ENCODE measurements at places on chromosomes 5 and 9.

DNA sequence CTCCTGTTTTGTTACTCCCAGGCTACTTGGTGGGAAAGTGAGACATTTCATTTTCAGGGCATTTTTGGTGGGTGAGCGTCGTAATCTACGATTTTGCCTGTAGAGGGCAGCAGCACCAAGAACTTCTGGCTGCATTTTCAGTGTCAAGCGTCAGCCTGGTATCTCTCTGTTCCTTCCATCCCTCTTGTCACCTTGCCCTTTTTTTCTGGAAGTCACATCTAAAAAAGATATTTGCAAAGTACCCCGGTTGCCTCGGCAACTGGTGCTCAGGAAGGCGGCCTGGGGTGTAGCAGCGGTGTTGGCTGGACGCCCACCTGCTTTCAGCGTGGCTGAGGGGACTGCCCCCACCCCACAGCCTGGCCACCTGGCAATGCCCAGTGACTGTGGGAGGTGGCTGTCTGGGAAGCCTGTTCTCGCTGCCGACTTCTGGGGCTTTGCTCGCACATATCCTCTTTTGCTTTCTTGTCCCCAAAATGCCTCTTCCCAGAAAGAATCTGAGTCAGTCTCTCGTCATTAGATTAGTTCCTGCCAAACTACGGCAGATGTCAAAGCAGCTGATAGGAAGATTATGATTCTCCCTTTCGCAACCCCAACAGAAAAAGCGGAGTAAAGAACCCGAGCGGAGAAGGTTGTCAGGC, 84.5 kb downstream of the ACER2 start:
- peak; percentile 76 for DNase-seq

DNA sequence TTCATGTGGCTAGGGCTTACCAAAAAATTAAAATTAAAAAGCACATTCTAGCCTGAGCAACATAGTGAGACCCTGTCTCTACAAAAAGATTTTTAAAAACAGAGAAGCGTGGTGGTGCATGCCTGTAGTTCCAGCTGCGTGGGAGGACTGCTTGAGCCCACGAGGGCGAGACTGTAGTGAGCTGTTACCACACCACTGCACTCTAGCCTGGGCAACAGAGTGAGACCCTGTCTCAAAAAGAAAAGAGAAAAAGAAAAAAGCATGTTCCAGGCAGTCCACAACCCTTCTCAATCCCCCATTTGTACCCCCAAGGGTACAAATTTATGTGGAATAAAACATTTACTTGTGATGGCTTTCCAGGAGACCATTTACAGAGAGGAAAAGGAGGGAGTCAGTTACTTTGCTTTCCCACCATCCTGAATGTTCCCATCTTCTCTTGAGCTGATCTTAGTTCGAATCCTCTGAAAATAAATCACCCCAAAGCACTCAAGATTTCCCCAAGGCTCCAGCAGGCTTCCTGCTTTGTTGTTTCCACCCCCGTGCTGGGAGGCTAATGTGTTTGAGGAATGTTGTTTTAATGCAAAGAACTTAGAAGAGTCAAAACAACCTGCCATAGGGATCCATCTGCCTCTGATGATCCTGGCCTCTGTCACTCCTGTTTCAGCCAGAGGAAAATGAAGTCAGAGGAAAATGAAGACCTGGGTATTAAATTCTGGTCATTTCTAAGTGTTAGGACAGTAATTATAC, 384.7 kb downstream of the BNC2 start:
- DNase-seq: no peak

DNA sequence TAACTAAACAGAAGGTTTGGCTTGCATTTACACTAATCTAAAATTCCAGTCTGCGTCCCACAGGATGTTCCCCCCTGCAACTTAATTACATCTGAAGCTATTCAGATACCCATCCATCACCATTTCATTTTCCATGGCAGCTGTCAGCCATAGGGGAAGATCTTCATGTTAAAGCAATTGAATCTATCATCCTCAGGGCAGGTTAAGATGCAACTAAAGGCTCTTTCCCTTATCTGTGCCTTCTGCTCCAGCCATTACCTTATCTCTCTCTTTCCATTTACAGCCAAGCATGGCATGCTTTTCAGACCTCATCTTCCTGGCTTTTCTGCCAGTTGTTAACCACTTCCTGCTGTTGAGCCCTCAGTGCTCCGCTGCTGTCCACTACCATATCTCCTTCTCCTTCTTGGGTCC, 15.8 kb upstream of the HACD4 start:
- no peak for DNase-seq

DNA sequence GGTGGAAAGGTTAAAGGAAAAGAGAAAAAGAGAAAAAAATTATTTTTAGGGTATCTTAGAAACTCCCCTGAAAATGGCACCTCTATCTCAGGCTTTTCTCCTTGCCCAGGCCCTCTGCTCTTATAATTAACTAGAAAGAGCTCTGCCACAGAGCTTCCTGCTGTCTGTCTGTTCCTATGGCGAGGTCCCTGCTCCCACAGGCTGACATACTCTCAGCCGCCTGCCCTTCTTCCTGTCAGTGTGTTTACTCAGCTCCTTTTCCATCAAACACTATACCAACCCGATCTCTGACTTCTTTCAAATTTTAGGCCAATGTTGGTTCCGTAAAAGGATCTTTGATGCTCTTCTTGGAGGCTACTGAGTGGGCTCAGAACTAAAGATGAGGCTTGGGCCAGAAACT, 482.6 kb downstream of the DMAC1 start:
- no peak for DNase-seq

- DNase-seq: no peak
Measured at GRCh38 chr5:75608870-75609269, 2.4 kb upstream of the ANKDD1B start.

GRCh38 chr5:149605998-149606724, 24.9 kb downstream of the ARHGEF37 start:
- no peak for DNase-seq

DNA sequence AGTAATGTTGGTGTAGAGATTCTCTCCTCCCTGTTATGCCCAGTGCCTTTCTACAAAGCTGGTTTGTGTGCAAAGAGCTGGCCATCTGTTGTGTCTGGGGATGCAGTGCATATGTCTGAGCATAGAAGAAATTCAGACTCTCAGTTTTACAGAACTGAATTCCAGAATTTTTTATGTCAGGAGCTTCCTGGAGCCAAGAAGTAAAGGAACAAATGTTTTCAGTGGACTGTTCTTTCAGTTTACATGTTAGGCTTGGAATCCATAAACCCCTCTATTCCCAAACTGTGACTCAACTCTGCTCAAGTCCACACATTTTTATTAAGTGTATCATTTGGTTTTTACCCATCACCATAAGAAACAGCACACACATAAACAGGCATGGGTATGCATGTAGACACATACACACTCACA, 366.0 kb downstream of the BRINP1 start:
- DNase-seq: no peak

DNA sequence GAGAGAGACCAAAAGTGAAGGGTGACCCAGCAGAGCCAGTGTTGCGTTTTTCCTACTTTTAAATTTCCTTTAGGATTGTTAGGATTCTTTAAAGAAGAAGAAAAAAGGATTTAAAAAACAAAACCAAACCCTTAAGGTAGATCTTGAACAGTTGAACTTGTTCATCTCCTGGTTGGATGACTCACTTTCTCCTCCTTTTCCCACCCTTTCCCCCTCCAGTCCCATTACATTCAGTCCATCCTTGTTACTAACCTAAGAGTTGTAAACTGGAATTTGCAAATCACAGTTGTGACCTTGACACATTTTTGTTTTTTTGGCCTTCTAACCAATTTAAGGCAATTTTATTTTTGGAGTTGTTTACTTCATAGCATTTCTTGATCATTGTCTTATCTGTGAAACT, 289.2 kb downstream of the ARHGAP26 start:
- DNase-seq: no peak

DNA sequence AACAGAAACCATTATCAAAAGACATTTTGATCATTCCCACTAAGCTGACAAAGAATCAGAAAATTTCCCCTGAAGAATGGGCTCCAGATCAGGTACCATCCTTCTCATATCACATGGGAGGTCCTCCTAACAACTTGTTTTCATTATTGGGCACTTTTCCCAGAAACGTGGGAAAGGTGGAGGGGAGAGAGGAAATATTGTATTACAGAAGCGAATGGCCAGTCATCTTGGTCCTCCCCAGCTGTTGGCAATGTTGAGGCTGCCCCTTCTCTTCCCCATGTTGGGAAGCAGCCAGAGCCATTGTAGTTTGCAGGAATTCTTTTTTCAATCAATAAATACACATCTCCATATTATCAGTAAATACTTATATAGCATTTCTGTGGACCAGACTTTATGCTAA, 126.2 kb upstream of the ZNF608 start:
- peak; percentile 65 for DNase-seq

GRCh38 chr9:106502930-106503329, 360.0 kb upstream of the ZNF462 start:
- DNase-seq: no peak

DNA sequence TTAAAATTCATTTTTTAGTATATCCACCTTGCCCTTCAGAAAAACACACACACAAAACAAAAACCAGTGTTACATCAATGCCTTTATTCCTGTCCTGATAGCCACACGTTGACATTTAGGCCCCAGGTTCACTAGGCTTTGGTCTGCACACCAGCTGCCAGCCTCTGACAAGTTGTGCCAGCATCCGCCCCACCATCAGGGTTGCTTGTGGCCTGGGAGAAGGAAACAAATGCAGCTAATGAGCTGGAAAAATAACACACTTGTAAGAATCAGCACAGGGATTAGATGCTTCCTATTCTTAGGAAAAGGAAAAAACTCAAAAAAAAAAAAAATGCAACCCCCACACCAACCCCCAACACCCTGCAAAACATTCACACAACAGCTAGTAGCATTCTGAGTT, 404.0 kb upstream of the GRIA1 start:
- DNase-seq: no peak

GRCh38 chr5:145948921-145949320, 12.5 kb downstream of the SH3RF2 start:
- DNase-seq: no peak

DNA sequence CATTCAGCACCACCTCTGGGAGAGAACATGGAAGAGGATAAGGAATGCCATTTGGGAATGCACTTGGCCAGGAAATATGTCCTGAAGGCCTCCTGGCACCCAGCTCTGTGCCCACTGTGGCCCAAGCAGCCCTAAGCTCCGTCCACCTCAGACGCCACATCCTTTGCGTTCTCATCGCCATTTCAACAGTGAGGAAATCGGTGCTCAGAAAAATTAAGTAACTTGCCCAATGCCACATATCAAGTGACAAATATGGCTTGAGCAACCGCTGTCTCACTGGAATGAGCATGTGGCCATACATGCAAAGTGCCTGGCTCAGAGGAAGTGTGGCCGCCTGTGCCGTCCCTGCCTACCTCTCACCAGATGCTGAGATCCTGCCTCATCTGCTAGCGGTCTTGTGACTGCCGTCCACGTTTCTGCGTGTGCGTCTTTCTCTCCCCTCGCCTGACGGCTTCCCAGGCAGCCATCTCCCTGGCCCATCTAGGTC, 984 bp upstream of the DOK3 start:
- DNase-seq: no peak

GRCh38 chr5:36073595-36074216, 7.0 kb upstream of the UGT3A2 start:
- DNase-seq: peak; percentile 57

DNA sequence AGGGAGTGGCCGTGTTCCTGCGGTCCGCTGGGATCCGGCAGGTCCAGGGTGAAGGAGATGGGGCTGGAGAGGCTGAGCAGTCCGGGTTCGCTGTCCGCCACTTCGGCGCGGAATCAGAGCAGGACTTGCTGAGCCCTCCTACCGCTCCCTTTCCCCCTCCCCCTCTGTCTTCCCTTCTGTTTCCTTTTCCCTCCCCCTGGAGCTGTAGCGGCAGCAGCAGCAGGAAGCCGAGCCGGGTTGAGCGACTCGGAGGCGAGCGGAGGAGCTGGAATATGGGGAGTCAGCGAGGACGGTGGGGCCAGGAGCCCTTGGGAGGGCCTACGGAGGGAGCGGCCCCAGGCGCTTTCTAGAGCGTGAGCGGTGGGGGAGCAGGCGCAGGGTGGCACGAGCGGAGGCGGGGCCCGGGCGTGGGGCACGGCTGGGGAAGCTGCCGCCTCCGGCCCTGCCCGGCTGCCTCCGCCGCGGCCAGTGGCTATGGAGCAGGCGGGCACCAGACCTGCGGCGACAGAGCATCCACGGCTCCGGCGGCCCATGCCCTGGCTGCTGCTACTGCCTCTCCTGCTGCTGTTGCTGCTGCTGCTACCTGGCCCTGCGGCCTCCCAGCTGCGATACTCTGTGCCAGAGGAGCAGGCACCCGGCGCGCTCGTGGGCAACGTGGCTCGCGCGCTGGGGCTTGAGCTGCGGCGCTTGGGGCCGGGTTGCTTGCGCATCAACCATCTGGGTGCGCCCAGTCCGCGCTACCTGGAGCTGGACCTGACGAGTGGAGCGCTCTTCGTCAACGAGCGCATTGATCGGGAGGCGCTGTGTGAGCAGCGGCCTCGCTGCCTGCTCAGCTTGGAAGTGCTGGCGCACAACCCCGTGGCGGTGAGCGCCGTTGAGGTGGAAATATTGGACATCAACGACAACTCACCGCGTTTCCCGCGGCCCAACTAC, at the start of gene PCDHAC2:
TSS of gene PCDHAC2 (plus strand) at position 184 of the 933 bp plus-strand sequence. CDS start at position 475, 291 bp downstream.
- peak; percentile 63 for DNase-seq

DNA sequence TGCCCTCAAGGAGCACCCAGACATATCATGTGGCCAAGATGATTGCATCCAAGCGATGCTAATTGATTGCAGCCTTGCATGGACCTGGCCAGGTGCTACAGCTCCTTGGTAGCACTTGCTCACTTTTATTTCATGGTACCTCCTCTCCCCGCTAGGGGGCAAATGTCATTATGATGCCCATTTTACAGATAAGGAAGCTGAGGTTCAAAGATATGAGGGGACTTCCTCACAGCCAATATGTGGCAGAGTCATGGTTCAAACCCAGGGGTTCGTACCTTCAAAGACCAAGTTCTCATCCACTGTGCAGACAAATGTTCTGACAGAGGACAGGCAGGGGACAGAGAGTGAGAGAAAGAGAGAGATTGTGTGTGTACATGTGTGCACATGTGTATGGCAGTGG, 21.9 kb upstream of the KCNMB1 start:
- DNase-seq: no peak

DNA sequence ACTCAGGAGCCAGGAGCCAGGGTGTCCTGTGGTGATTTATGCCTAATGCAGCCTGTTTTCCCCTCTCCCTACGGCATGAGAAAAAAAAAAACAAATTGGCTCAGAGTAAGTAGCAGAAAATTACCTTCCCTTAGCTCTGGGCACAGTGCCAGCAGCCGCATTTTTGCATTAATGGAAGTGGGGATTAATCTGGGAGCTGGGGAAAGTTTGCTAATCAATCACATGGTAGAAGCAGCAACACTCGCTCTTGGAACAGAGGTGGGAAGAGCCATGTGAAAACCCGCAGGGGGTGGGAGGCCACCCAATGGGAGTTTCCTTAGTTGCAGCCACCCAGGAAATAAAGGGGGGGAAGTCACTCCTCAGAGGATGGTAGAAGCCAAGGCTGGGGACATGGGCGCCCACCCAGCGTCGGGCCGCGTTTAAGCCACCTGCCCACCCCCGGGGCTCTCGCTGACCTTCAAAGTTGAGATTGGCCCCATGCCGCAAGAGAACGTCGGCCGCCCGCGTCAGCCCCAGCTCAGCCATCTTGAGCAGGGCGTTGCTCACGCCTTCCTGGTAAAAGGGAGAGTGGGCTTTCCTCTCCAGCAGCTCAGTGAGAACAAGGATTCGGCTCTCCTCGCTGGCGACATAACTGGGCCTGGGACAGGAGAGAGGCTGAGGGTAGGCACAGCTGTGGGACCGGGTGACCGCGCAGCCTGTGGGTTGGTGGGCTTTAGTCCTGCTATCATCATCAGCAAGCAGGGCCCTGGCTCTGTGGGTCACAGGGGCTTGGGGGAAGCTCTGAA, 1.7 kb downstream of the ASB6 start:
- DNase-seq: peak; percentile 46

- no peak for DNase-seq
Measured at GRCh38 chr9:122339579-122339978, 31.2 kb upstream of the PTGS1 start.

GRCh38 chr5:34555699-34556508, 100.2 kb upstream of the RAI14 start:
- no peak for DNase-seq
